ENCODE measurements at places on chromosomes 3 and 15.
A peak's percentile ranks its signal among the peaks of the same experiment; 100 is the strongest.

DNA sequence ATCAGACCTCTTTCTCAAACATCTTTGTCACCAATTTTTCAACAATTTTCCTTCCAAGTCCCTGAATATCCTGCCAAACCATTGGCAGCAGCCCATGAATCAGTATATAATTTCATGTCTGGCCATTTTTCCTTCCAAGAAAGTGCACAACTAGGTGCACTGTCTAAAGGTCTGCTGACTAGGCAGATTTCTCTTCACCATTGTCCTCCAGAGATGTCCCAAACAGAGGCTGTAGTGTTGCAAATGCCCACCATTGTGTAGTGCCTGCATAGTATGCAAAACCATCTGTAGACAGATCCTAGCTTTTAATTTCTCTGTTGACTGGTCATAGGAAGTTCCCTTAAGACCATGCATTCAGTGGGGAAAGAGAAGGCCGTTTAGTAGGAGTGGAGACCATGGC, 25.0 kb upstream of the GOLGA6L2 start:
- no peak for DNase-seq

DNA sequence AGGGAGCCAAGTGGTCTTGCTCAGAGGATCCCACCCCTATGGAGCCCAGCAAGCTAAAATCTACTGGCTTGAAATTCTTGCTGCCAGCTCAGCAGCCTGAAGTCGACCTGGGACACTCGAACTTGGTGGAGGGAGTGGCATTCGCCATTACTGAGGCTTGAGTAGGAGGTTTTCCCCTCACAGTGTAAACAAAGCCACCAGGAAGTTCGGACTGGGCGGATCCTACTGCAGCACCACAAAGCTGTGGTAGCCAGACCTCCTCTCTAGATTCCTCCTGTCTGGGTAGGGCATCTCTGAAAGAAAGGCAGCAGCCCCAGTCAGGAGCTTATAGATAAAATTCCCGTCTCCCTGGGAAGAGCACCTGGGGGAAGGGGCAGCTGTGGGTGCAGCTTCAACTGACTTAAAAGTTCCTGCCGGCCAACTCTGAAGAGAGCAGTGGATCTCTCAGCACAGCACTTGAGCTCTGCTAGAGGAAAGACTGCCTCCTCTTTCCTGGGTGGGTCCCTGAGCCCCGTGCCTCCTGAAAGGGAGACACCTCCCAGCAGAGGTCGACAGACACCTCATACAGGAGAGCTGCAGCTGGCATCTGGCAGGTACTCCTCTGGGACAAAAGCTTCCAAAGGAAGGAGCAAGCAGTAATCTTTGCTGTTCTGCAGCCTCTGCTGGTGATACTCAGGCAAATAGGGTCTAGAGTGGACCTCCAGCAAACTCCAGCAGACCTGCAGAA, 576.3 kb upstream of the NECTIN3 start:
- no peak for DNase-seq

GRCh38 chr3:169404520-169404890, 259.0 kb downstream of the MECOM start:
- DNase-seq, result no peak

DNA sequence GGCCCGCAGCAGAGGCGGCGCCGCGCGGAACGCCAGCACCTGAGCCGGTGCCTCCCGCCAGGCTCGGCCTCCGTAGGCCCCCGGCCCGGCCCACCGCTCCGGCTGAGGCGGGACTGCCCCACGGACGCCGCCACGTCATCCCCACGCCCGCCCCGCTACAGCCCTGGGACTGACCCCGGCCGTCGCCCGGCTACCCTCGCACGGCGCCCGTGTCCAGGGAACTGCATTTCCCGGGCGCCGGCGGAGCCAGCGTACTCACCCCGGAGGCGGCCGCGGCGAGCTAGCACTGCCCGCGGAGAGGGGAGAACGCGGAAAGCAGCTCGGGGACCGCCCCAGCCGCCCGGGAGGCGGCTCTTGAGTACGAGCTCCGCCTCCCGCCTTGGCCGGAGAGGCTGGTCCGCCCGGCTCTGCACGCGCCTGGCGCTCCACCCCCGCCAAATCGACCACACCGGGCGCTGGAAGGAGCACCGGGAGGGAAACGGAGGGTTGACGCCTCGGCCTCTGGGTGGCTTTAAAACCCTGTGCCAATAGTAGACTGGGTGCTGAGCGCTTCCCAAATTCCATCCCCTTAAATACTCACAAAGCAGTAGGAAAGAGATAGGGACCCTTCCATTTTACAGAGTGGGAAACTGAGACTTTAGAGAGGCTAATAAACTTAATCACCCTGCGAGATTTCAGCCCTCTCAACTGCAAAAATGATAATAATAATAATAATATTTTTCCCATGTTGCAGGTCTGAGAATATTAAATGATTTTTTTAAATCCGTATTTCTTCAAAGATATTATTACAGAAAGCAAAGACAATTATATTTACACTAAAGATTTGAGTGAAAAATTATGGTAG, at the start of gene B4GALT4:
Gene B4GALT4, minus strand, starts transcription at position 288 of the 844 bp plus-strand sequence. CDS start 10,779 bp downstream, outside the sequence.
- peak; percentile 79 for DNase-seq

DNA sequence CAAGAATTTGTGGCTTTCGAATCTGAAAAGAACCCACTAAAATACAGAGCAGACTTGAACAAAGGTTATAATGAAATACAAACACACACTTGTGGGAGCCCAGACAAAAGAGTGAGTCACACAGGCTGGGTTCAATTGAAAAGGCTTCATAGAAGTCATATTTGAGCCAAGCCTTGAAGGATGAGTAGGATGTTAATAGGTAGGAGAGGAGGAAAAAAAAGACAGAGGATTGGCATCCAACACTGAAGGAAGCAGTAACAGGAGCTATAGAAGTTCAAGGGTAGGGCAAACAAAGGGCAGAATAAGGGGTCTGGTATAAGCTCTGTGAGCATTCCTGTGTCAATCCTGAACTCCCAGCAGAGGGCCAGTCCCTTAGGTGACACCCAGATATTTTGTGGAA, 325.4 kb downstream of the FOXP1 start:
- no peak for DNase-seq

All from right renal pelvis (tissue), 4 donors.